ENCODE measurements at places on chromosomes 5 and 9.
A peak's percentile ranks its signal among the peaks of the same experiment; 100 is the strongest.

GRCh38 chr5:171549274-171549673 lies 129.8 kb downstream of the FGF18 start:
- DNase-seq, result no peak

DNA sequence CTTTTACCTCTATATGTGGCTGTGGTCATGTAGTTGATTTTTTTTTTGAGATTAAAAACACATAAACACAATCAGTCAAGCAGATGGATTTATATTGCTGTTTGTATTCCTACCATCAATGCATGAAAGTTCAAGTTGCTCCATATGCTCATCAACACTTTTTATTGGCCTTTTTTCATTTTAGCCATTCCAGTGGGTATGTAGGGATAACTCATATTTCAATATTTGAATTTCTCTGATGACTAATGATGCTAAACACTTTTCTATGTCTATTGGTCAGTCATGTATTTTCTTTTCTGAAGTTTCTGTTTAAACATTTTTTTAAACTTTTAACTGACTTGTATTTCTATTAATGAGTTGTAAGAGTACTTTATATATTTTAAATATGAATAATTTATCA lies 445.4 kb upstream of the RGMB start:
- DNase-seq, result no peak

- no peak for DNase-seq
Observed at GRCh38 chr9:134175291-134175807, 11.0 kb upstream of the RNU6ATAC start.

- no peak for DNase-seq
Observed at GRCh38 chr9:134173127-134174072, 9.0 kb upstream of the RNU6ATAC start.

GRCh38 chr5:72476721-72477120 lies 30.5 kb downstream of the ZNF366 start:
- no peak for DNase-seq

GRCh38 chr5:41763081-41763480 lies 107.1 kb downstream of the OXCT1 start:
- DNase-seq, result no peak

- DNase-seq, result peak; percentile 98
Observed at GRCh38 chr5:181223058-181223728, at the start of gene TRIM41. Gene TRIM41 (plus strand): TSS chr5:181223281. CDS start chr5:181224000, 719 bp downstream.

DNA sequence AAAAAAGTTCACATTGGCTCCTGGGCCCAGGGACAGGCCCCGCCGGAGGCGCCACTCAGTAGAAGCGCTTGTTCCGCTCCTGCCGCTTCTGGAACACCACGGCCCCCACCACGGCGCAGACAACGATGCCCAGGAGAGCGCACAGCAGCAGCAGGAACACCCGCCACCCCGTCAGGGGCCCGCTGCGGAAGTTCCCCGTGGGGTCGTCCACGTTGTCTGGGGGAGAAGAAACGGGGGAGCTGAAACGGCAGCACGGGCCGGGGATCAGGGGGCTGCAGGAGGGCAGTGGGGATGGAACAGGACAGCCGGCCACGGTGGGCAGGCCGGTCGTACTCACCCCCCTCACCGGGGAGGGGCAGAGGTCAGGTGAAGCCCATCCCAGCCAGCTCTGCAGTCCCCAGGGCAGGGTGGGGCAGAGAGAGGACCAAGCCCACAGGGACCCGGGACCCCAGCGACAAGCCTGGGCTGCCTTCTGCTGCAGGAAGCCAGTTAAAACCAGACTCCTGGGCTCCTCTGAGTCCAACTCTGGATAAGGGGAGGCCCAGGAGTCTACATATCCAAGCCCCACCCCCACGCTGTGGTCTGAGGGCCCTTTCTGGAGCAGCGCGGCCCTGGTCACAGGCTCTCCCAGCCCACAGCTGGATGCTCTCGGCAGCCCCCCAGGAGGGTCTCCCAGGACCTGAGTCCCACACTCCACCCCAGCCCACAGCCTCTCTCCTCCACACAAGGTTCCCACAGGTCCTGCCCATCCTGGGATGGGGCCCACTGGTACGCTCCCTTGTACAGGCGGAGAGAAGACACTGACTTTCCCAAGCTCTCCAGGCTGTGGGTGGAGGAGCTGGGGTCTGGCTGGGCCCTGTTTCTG lies 19.2 kb downstream of the LMAN2 start:
- DNase-seq, result no peak

DNA sequence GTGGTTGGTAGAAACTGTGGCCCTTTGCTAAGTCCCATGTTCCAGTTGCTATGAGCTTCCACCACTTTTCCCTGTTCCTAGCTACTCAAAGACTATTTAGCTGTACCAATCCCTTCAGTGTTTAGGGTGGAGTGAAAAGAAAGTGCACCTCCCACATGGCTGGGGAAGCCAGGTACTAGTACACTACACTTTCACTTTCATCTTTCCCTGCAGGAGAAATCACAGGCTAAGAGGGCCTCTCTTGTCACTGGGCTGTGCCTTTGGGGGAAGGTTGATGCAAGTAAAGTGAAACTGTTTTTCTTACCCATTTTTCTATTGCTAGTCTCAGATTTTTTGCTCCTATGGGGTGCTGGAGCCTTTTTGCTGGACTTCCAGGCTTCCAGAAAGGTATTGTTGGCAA lies 33.5 kb upstream of the CKS2 start:
- no peak for DNase-seq

DNA sequence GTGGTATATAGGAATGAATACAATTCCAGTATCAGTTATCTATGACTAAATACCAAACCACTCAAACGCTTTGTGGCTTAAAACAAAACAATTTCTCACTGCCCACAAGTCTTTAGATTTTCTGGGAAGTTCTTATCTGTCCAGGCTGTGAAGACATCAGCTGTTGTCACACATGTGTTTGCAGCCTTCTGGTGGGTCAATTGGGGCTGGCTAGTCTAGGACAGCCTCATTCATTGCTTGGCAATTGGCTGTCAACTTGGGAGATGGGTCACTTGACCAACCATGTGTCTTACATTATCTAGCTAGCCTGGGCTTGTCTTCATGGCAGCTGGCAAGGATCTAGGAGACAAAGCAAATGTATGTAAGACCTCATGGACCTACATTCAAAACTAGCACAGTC lies 53.8 kb upstream of the PAPPA start:
- DNase-seq, result no peak

All from CD8-positive, alpha-beta T cell (primary cell).